ENCODE measurements at places on chromosomes 13 and 19.

- DNase-seq, result no peak
Measured at GRCh38 chr13:20442798-20443381, 82.8 kb downstream of the CRYL1 start.

DNA sequence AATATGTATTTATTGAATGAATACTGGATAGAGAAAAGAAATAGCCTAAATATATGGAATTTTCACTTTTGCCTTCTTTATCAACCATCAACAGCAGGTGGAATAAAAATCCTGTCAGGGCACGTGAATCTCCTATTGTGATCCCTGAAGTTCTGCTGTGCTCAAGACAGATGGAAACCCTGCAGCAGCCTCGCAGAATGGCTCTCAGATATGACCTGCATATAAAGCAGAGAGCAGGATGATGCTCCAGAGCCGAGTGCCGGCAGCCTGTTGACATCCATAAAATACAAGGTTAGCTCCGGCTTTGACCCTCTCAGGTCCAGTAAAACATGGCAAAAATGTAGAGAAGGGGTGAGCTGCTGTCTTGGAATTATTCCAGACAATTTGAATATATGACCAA, 659.3 kb downstream of the DIAPH3 start:
- no peak for DNase-seq

- DNase-seq, result no peak
Measured at GRCh38 chr19:38891771-38892170, 7.6 kb downstream of the SIRT2 start.

GRCh38 chr13:80361883-80362327, 21.0 kb upstream of the SPRY2 start:
- no peak for DNase-seq

DNA sequence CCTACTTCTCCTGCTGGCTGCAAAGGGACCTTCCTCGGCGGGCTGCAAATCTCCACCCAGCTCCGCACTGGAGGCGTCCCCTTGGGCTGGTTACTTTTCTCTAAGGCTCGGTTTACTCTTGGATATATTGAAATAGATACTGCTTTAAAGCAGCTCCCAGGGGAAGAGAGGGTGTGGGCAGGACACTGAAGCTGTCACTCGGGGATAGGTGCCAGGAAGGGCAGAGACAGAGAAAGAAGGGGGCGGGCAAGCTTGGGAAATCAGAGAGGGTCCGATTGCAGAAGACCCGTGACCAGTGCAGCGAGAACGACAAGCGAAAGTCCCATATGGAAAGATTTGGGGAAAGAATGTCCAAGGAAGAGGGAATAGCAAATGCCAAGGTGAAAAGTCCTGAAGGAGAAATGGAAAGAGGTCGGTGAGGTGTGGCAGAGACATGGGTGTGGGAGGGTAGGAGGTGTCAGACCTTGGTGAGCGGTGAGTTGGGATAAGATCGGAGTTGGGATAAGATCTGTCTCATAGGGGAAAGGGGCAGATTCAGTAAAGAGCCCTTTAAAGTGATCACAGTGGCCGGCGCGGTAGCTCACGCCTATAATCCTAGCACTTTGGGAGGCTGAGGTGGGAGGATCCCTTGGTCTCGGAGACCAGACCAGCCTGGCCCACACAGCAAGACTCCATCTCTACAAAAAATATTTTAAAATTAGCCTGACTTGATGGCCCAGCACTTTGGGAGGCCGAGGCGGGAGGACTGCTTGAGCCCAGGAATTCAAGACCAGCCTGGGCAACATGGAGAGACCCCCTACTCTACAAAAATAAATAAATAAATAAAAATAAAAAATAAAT, 618 bp downstream of the THSD8 start:
- DNase-seq, result peak; percentile 16

DNA sequence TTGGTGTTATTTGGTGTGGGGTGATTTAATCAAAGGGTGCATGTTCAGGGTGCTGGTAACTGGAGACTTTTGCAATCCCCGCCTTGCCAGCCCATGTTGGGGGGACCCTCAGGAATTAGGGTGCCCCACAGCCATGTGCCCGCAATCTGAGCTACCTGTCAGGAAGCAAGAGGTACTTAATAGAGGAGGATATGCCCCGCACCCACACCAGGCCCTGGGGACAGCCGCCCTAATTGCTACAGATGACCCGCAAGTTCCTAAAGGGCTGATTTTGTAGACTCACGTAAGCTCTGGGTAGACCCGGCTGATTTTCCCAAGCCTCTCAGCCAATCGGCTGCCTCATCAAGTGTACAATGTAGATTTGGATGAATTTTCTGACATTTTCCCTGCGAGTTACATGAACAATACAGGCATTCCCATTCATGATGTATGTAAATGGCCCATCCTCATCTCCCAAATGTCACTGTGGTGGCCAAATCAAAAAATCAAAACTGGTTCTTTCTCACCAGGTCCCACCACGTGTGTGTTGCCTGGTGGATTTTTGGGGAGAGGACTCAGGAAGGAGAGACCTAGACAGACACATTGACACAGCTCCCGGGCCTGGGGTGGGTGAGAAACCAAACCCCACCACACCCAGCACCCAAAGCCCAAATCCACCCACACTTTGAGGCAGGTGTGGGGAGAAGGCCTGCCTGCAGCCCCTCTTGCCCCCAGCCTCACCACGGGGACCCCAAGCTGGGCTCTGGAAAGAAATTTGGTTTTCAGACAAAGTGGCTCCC, 119.2 kb upstream of the SPACA7 start:
- DNase-seq, result no peak

DNA sequence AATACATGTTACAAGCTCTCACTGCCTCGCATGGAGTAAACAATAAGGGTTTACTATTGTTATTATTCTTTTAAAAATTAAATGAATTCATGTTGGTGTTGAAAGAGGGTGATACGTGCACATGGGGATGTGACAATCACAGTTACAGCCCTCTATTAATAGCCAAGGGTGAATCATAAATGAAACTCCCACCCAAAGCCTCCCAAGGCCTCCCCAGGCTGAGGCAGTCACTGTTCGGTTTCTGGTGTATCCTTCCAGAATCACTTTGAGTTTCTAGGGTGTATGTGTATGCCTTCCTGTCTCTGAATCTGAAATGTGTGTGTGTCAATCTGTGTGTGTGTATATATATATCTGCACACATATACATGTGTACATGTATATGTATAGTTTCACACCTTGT, 73.4 kb downstream of the AKAP11 start:
- DNase-seq, result no peak

DNA sequence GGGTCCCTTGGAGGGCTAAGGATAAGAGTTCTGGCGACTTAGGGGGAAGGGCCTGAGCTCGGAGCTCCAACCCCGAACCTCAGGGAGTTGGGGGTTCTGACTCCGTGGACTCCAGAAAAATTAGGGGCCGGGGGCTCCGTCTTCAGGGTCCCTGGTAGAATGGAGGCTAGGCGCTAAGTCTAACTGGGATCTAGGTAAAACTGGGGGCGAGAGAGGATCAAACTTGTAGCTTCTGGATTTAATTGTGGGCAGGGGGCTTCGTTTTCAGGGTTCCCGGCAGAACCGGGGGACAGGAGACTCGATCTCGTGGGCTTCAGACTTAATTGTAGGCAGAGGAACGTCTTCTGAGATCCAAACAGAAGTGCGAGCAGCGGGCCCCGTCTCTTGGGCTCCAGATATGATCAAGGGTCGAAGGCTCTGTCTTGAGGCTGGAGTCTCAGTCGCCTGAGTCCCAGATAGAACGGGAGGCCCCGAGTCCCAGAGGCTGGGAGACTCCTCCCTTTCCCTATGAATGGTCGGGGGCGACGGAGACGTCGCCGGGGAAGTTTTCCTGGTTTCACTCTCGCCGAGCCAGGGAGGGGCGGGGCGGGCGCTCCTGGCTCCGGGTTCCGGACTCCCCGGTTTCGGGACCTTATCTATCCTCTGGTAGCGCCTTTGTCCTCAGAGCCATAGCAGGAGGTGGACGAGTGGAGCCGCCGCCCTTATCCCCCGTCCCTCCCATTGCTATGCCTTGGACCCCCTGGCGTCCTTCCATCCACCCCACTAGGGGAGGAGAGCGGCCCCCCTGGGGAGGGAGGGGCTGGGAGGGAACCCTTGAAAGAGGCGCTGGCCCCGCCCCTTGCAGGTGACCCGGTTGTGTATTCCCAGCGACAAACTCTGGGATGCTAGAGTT, 1.3 kb downstream of the NECTIN2 start:
- no peak for DNase-seq

- no peak for DNase-seq
Measured at GRCh38 chr19:8336072-8336569, 6.9 kb downstream of the KANK3 start.

DNA sequence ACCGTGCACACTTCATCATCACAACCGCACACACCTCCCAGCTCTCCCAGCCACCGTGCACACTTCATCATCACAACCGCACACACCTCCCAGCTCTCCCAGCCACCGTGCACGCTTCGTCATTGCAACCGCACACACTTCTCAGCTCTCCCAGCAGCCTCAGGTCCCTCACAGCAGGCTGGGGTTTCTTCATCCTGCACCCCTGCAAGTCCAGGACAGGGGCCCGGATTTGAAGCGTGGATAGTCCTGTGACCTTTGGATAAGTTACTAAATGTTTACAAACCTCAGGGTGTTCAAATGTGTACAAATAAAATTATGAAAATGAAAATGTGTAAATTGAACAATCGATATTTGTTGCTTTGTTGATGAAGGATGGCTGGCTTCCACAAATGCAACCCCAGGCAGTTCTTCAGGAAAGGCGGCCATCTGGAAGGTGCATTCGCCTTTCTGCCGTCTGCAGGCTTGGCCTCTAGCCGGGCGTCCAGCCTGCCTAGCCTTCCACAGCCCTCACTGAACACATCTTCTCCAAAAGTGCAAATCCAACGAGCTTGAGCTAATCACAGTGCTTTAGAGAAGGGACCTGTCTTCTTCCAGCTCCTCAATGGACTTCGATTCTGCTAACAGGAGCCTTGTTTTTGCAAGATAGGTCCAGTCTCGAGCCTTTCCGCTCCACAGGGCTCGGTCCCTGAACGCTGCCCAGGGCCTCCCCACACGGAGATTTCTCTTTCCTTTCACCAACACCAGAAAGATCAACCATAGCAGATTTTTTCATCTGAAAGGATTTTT, 74.2 kb downstream of the SPACA7 start:
- no peak for DNase-seq

DNA sequence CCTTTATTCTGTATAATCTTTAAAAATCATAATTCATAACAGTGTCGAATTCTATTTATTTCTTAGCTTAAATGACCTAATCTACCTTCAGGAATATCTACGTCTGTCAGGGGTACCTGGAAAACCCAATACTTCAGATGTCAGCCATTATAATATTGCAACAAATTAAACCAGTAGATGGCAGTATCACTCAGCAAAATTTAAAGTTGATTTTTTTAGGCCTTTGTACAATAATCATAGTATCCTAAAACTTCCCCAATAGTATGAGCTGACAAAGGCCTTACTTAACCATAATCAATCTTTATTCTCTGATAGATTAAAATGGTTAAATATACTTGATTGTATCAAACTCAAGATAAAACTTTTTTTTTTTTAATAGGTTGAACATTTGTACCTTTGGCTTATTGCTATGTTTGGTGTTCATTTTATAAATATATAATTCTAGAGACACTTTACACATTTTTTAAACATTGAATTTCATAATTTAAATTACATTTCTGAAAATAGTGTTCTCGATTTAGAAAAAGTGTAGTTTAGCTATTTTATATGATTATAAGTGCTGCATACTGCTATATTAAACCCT, 830.2 kb upstream of the SPRY2 start:
- peak; percentile 31 for DNase-seq

- DNase-seq, result no peak
Measured at GRCh38 chr13:101763191-101763590, 310.7 kb downstream of the ITGBL1 start.

DNA sequence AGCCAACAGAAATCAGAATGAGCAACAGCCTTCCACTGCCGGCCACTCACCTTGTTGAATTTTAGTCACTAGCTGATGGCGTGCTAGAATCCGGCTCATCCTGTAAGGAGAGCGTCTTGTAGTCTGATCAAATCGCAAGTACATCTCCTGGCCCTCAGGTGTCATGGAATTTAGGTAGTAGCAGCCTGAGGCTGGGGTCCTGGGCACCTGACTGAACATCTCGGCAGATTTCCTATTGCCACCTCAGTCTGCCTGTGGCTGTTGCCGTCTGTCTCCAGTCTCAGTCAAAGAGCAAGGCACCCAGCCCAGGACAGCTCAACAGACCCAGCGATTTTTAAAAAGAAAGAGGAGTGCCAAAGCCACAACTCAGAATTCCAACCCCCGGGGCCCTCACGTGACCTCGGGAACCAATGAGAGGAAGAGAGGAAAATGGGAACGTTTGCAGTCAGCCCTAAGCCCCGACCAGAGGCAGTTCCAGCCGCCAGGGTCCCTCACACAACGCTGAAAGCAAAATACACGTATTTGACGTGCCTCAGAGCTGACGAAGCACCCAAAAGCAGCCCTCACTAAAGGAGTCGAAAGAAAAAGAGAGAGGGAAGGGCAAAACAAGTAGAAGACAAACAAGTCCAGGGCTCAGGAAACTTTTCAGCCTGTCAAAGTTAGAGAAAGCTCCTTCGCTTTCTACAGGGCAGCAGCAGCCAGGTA, at the start of gene STARD13:
Gene STARD13, minus strand, starts transcription at position 336 of the 705 bp plus-strand sequence. Its CDS starts 117 bp downstream, at position 219.
- DNase-seq, result peak; percentile 68
